Activated CD4-positive, alpha-beta T cell treated with anti-CD3 and anti-CD28 coated beads for 36 hours (primary cell): ENCODE measurements at places on chromosomes 6 and 20. TPM values are rescaled to one million over a fixed set of nuclear protein-coding genes. Genes with fewer than 3 reads are reported as not detected.

Gene FHL5
- not detected for total RNA-seq

Gene SUPT3H
- 15.5 TPM for total RNA-seq

Gene HDAC2
- total RNA-seq = 101 TPM

Gene TRIM40
- total RNA-seq = not detected

Gene SCAF8
- 33.9 TPM for total RNA-seq

Gene PAK5
- total RNA-seq = not detected

Gene ULBP3
- total RNA-seq = 0.77 TPM

Gene TFAP2C
- not detected for total RNA-seq

Gene TNFRSF6B
- total RNA-seq = 1.7 TPM

Gene BTNL2
- total RNA-seq = not detected

Gene TRERF1
- 14.5 TPM for total RNA-seq

Gene PAX1
- total RNA-seq = not detected

Gene KCNK5
- total RNA-seq = 15.8 TPM

Gene OLIG3
- not detected for total RNA-seq

Gene DDO
- not detected for total RNA-seq

Gene GZF1
- 6.9 TPM for total RNA-seq

Gene VNN1
- not detected for total RNA-seq

Gene EMILIN3
- total RNA-seq = 0.16 TPM

Gene TRIM31
- not detected for total RNA-seq

Gene KIF25
- total RNA-seq = not detected

Gene OOEP
- total RNA-seq = 0.55 TPM

Gene GLO1
- total RNA-seq = 150 TPM

Gene DLL1
- 0.54 TPM for total RNA-seq

Gene BMP7
- not detected for total RNA-seq

Gene SIRPD
- not detected for total RNA-seq

Gene RNF182
- not detected for total RNA-seq

Gene TMEM74B
- 1.5 TPM for total RNA-seq

Gene OPN5
- total RNA-seq = not detected
